Renal cortical epithelial cell (primary cell): ENCODE measurements at places on chromosomes 5 and 9. TPM values are rescaled to one million over a fixed set of nuclear protein-coding genes. Genes with fewer than 3 reads are reported as not detected.
A peak's percentile ranks its signal among the peaks of the same experiment; 100 is the strongest.

Gene PCDHGA4
- 0.87 and 2.1 TPM in 2 replicates for total RNA-seq

- DNase-seq, result no peak
These were observed 4.2 kb upstream of the SOWAHA start for GRCh38 chr5:132808866-132809265.

DNA sequence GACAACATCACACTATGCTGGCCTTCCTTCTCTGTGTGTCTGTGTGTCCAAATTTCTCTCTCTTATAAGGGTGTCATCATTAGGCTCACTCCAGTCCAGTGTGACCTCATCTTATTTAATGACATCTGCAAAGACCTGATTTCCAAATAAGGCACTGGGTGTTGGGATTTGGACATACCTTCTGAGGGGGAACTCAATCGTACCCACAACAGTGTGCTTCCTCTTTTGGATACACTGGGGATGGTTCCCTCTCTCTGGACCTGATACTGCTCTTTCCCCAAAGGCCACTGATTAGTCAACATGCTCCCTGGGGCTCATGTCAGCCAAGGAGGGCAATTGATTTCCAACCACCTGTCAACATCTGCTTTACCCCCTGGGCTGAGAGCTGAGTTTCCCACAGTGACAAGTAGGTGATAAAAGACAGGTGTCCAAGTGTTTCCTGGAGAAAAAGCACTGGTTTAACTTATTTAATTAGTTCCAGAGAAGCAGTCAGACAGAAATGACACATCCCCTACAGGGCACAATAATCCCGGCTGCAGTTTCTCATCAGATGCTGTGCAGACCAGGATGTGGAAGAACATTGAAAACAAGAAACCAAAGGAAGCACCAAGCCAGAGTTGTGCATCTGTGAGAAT, 17.8 kb upstream of the CEP72 start:
- no peak for DNase-seq

Gene ANKRD31
- under 0.01 and 0.25 TPM in 2 replicates for total RNA-seq

GRCh38 chr9:94875300-94876020, 149.0 kb downstream of the AOPEP start:
- DNase-seq, result no peak

GRCh38 chr5:150278916-150279315, 10.7 kb downstream of the CAMK2A start:
- DNase-seq, result peak; percentile 76

GRCh38 chr9:85077944-85078343, 408.4 kb downstream of the NTRK2 start:
- DNase-seq, result no peak

Gene MYMK
- total RNA-seq, result not detected in 2 replicates

- DNase-seq, result peak; percentile 19
These were observed 423 bp upstream of the ABCA2 start for GRCh38 chr9:137028263-137029057.

- peak; percentile 39 for DNase-seq
These were observed 164.7 kb downstream of the TUSC1 start for GRCh38 chr9:25513509-25514033.

Gene CCL27
- not detected in 2 replicates for total RNA-seq

DNA sequence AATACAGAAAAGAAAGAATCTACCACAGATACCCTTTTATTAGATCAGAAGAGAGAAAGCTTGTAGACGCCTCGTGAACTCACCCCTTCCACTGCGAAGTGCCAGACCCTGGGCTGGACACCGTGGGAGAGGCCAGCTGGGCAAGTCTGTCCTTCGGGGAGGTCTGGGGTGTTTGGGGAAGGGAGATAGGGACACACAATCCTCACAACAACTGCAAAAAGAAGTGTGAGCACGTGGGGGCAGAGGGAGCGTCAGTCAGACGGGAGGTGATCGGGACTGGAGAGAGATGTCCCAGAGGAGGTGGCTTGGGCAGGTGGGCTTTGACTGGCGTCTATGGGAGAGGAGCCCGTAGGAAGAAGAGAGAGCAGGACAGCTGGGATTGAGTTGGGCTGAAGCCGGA, 27.3 kb upstream of the GRHPR start:
- no peak for DNase-seq

DNA sequence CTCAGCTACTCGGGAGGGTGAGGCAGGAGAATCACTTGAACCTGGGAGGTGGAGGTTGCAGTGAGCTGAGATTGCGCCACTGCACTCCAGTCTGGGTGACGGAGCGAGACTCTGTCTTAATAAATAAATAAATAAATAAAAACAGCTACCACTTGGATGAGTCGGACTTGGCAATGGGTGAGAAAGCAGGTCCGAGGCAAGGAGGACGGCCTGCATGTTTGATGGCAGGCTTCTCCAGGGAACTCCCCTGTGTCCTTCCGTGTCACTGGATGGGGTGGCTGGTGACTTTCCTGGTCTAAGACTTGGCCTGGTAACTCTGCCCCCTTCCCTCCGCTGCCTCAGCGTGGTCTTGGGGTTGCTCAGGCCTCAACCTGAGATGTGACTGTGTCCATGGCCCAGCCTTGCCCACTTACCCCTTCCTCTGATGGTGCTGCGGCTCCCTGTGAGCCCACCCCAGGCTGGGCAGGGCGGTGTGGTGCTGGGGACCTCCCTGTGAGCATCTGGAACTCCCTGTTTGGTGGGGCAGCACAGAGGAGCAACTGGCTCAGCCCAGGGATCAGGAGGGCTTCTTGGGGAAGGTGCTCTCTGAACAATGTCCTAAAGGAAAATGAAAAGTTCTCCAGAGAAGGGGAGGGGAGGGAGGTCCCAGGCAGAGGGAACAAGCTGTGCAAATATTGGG, 62.5 kb upstream of the PSD2 start:
- DNase-seq, result no peak
